GM12864 (cell line): ENCODE measurements at places on chromosomes 2 and 18.

DNA sequence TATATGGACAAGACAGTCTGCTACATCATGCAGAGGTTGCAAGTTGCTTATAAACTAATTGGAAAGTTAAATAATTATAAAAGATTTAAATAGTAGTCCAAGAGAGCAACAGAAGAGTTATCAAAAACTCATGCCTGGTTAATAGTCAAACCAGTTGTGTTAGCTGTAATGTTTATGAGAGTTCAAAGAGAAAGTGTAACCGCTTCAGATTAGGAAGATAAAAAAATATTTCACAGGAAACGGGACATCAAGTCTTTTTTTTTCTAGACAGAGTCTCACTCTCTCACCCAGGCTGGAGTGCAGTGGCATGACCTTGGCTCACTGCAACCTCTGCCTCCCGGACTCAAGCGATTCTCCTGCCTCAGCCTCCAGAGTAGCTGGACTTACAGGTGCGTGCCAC, 34.6 kb upstream of the RNF125 start:
- DNase-seq: no peak

DNA sequence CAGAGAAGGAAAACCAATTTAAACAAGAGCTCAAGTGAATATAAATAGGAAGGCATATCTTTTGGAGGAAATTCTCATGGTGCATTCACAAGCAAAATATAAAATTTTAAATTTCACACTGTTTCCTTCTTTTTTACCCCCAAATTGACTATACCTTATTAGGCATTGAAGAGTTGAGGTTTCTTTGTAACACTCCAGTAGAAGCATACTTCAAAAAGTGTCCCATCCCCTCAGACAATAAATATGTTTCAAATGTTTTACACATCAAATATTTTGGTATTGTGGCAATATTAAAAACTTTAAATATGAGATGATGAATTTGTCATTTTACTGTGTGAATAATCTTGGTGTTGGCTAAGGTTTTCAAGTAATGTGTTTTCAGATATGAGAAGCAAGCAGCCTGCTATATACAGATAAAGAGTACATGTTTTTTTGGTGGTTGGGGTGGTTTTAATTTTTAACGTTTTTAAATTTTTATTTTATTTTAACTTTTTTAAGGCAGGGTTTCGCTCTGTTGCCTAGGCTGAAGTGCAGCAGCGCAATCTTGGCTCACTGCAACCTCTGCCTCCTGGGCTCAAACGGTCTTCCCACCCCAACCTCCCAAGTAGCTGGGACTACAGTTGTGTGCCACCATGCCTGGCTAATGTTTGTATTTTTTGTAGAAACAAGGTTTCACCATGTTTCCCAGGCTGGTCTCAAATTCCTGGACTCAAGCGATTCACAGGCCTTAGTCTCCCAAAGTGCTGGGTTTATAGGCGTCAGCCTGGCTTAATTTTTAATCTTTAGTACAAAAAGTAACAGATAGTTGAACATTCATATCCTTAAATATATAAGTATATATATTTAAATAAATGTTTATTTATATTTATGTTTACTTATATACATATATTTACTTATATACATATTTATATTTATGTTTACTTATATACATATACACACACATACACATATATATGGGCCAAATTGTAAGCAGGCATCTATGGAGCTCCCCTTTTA, 36.5 kb upstream of the DLX1 start:
- DNase-seq: no peak

- no peak for DNase-seq
Observed at GRCh38 chr2:228798458-228799207, 472.5 kb downstream of the PID1 start.

DNA sequence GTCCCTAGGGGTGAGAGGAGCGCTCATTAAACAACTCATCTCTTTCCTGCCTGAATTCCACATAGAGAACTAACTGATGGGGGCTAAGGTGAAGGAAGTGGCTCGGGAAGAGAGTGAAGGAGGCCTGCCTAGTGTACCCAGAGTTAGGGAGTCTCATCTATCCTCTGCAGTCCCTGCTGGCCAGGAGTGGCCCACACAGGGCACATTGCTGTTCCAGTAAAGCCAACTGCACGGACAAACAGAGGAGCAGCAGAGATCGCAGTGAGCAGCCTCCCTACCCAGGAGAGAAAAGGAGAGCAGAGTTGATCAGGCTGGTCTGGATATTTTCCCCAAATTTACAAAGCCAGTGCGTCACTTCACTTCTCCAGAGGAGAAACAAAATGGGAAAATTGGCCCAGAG, 16.9 kb upstream of the FN1 start:
- DNase-seq: no peak

DNA sequence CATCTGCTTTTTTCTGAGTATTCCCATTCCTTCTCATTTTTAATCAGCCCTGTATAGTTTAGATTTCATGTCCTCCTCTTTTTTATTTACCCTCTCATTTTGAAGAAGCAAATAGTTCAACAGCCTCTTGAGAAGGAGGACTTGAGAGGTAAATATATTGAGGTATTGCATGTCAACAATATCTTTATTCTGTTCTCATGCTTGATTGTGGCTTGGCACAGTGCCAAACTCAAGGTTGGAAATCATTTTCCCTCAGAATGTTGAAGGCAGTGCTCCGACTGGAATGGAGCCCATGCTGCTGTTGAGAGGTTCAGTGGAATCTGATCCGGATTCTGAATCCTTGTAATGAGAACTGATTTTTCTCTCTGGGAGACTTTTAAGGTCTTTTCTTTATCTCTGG, 31.0 kb upstream of the GALNT3 start:
- no peak for DNase-seq

DNA sequence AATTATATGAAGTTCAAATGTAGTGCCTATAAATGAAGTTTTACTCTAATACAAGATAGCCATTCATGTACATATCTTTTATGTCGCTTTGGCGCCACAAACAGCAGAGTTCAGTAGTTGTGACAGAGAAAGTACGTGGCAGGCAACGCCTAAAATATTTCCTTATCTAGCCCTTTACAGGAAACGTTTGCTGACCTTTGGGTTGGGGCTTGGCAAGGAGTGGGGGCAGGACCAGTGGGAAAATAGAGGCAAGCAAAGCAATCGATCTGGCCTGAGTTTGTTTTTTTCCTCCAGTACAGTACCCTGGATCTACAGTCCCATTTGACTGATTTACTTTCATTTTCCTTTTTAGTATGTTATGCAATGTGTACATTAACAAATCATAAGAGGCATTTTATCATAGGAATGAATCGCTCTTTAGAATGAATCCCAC, 13.1 kb downstream of the CCDC68 start:
- DNase-seq: peak; percentile 4

GRCh38 chr2:230220347-230220969, 674 bp upstream of the SP110 start:
- no peak for DNase-seq
